ENCODE measurements at places on chromosomes 4 and X.

- DNase-seq = no peak
Observed at GRCh38 chr4:151678048-151678872, 82.5 kb downstream of the GATB start.

DNA sequence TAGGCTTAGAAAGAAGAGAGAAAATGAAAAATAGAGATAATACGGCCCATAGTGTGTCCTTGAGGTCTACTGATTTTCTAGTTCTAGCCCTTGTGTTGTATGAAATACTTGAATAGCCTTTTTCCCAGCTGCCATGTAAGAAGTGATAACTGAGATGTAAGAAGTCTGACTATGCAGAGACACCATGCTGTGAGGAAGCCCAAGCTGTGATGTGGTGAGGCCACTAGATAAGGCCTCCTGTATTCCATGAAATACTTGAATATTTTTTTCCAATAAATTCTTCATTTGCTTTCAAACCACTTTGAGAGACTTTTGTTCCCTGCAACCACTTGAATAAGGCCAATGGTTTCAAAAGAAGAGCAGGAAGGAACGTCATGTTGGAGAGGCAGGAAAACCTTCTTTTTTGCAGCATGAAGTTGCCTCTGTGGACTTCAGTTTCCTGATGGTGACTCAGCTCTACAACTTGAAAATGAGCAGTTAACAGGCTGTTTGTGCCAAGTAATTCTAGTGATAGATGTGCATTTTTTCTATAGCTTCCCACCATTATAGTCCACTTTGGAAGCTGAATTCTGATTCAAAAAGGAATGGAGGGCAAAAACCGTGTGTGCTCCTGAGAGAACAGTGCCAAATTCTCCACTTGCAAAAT is 25.5 kb upstream of the FAM9C start:
- no peak for DNase-seq

GRCh38 chrX:10050481-10050880 is 83.3 kb downstream of the CLDN34 start:
- DNase-seq = no peak

GRCh38 chr4:176063718-176064117 is 1.9 kb upstream of the WDR17 start:
- no peak for DNase-seq

- no peak for DNase-seq
Observed at GRCh38 chrX:22234380-22234779, 38.3 kb upstream of the CBLL2 start.

GRCh38 chr4:5463361-5463760 is 245.0 kb downstream of the EVC2 start:
- DNase-seq = no peak

- no peak for DNase-seq
Observed at GRCh38 chr4:174408841-174409552, 113.3 kb downstream of the HPGD start.

- no peak for DNase-seq
Observed at GRCh38 chrX:23901060-23901459, 6.7 kb downstream of the APOO start.

- no peak for DNase-seq
Observed at GRCh38 chr4:142231787-142232186, 595.4 kb downstream of the IL15 start.

- DNase-seq = no peak
Observed at GRCh38 chr4:77263247-77263646, 106.2 kb downstream of the CCNG2 start.

- DNase-seq = no peak
Observed at GRCh38 chr4:179804440-179804839, 2362.2 kb upstream of the AGA start.

DNA sequence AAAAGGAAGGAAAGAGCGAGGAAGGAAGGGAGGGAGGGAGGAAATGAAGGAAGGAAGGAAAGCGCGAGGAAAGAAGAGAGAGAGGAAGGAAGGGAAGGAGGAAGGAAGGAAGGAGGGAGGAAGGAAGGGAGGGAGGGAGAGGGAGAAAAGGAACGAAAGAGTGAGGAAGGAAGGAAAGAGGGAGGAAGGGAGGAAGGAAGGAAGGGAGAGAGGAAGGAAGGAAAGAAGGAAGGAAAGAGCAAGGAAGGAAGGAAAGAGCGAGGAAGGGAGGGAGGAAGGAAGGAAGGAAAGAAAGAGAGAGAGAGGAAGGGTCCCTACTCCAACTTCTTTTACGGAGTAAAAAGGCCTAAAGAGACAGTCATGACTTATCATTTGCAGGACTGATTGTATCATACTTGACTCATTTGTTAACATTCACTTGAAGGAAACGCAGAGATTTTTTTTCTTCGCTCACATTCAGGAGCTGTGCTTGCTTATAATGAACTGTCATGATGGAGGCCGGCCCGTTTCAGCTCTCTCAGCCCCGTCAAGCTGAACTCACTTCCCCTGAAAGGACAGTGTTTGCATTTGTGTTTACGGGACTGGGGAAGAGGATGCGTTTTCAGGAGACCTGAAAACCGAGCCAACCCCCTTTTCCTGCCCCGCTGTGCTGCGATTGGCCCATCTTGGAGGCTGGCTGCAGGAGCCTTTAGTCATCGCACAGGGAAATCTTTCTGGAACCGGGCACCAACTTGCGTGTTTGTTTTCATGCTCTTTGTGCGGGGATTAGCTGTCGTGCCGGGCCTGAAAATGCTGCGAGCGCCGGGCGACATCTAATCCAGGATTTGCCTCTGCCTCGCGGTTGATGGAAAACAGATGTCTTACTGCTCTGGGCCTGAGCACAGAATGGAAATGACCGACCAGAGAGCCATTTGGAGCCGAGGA is 17.8 kb downstream of the TRIM2 start:
- DNase-seq = peak; percentile 4

DNA sequence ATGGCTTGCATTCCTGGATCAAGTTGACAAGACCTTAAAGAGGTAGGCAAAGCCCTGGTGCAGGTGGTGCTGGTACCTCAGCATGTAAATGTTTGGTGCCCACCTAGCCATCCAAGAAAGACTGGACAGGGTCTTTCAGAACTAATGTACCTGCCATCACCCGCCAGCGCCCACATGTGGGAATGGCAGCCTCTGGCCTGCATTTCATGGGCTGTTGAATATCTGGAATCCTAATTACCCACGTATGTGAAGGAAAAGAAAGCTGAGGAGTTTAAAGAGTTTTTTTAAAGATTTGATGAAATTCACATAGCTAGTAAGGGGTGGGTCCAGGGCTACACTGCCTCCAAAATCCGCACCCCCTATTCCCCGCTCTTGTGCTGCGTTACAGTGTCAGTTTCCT is 8.6 kb upstream of the CCDC149 start:
- DNase-seq = no peak

DNA sequence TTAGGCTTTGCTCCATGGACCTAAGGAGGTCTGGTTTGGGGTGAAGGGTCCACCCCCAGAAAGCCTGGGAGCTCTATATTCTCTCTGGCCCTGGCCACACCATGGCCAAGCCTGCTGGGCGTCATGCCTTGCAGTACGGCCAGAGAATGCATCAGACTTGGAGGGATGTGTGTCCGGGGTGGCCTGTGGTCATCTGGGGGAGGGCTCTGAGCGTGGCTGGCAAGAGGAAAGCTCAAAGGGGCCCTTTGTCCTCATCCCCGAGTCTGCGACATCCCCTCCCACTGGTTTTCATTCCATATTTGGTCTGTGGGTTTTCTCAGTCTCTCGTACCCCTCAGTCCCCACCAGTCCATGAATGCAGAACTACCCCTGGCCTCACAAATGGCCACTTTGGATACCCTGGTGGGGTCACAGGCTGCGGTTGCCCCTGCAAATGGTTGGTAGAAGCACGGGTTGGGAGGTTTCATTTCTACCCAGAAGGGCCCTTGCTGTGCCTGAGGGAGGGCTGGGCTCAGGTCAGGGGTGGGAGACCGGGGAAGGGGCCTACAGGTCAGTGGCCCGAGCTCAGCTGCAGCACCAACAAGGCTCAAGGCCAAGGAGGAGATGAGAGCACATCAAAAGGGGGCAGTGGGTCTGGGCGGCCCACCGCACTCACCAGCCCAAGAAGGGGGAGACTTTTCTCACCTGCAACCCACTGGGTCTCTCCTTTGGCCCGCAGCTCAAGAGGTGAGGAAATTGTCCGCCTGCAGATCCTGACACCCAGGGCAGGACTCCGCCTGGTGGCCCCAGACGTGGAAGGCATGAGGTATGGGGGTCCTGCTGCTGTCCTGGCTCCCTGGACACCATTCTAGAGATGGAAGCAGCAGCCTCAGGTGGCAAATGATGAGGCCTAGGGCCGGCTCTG is 30.2 kb downstream of the ZNF185 start:
- DNase-seq = no peak

DNA sequence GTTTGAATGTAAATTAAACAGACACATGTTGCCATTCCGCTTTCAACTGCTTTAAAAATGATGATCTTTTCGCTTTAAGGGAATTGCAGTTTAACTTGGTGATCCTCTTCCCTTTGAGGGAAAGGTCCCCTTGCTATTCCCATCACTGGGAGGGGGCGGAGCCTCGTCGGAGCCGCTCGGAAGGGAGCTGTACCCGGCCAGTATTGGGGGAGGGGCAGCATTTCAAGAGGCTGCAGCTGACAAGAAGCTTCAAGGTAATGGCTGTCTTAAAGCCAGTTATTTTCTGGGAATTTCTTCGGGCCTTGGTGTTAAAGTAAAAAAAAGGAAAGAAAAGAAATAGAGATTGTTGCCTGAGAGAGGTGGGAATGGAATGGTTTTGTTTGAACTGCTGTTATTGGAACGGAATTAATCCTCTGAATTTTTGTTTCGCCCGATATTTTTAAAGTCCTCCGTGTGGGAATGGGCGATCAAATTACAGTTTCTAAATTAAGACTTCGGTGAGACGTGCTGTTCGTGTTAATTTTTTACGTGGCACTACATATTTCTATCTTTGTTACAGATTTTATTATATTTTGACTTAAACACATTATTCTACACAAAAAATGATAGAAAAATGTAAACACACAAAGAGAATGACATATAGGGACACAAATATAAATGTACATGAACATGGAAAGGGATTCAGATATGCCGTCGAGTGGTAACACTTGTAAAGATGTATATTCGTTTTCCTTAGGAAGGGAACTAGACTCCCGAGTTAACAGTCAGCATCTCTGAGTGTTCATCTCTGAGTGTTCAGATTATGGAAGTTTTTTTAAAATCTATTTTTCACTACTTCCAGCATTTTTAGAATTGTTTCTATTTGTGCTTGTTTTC is 9.2 kb downstream of the PWWP3B start:
- no peak for DNase-seq

DNA sequence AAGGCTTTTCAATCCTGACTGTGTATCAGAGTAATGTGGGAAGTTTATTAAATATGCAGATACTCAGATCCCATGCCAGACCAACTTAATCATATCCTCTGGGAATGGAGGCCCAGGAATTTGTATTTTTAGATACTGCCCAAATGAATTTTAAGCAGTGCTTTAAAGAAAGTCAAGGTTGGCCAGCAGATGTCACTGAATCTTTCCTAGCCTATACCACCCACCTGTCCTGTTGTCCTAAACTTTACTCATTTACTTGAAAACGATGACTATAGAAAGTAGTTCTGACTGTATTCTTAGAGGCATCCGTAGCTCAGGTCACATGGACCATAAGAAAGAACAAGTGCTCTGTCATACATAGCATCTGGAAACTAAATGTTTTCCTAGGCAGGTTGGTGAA is 79.9 kb downstream of the AMOT start:
- no peak for DNase-seq

- DNase-seq = no peak
Observed at GRCh38 chr4:185378264-185378663, 17.5 kb downstream of the LRP2BP start.

DNA sequence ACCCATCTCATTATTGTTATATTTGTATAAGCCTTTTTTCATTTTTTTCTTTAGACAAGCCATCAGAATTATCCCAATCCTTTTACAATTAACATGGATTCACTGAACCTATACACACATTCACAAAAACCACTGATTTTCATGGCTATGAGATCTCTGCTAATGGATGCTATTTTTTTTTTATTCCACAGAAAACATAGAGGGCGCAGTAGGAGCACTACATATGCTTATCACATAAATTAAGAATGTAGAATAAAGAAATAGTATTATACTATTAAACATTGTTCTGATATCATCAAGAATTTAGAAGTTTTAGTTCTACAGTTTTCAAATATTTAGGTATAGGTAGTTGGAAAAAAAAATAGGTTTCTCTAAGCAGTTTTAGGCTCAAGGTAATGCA is 1477.4 kb downstream of the ARAP2 start:
- no peak for DNase-seq

DNA sequence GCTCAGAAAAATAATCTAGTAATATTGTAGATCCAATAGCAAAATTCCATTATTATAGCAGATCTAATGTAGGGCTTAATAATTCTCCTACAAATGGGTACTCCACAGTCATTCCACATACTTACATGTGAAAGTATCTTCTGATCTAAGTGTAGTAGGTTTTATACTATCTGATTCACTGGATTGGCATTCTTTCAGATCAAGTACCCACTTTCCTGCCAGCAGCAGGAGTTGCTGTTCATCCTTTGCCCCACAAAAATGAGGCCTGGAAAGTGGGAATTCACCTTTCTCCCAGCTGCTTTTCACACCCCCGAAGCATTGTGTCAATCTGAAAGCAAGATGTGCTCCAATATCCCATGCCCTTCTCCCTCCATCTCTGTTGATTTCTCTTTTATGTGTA is 77.1 kb upstream of the RXFP1 start:
- no peak for DNase-seq

DNA sequence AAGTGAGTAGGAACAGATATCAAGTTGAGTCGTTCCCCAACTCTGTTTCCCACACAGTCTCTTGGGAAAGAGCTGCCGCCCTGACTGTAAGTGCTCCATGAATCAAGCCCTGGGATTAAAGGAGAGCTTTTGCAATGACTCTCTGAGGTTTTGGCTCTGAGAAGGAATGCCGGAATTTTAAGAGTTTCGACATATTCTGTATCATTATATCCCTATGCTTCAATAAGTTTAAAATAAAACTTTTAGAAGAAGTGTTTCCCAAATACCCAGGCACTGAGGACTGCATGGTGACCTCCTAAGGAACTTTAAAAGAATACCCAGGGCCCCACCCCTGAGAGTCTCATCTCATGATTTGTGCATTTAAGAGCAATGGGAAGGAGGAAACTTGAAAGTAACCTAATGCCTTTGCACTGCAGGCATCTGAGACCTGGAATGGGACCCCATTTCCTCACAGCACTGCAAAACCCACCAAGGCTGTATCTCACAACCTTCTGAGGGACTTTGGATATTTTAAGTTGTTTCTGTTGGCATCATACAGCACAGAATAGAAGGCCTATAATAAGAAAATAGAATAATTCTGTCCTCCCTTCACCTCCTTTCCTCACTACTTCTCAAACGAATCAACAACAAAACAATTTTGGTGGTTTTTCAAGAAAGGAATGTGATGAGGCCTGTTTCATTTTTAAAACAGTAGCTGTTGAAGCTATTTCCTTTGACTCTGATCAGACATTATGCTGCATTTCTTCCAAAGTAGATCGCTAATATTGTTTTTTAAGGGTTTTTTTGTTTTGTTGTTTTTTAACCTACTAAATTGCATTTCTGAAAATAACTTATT is 121.2 kb downstream of the GASK1B start:
- DNase-seq = no peak

DNA sequence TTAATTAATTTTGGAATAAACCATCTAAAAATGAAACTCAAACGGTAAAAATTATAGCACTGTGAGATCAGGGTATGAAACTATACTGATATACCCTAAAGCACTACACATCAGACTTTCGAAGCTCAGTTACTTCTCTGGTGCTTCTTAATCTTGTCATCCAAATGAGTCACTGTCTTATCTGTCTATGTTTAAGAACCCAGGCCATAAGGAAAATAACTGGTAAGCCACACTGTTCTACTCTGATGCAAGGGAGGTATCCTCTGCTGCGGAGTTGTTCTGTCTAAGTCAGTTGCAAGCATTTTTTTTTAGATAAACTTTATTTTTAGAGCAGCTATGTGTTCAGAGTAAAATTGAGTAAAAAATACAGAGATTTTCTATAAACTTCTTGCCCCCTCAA is 830.8 kb upstream of the POU3F4 start:
- DNase-seq = no peak

GRCh38 chr4:14111730-14112181 is 484.2 kb upstream of the BOD1L1 start:
- no peak for DNase-seq

Data from T-helper 9 cell (primary cell).